ENCODE measurements at places on chromosomes 2 and 18.

DNA sequence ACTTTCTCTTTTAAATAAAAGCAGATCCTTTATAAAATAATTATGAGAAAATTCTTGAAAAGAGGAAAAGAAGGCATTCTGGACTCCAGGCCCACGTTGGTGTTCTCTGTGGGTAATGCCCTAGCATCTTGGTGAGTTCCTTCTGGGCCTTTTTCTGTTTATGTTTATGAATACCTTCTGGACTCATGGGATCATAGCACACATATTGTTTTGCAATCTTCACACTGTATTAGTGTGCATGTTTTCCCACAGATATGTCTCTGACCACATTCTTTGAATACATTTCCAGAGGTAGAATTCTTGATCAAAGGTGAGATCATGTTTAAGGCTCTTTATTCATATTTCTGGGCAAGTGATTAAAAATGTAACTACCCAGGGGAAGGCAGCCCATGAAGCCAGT, 15.9 kb downstream of the GLI2 start:
- DNase-seq = no peak

- no peak for DNase-seq
These were observed 488.7 kb downstream of the THSD7B start for GRCh38 chr2:137254052-137254451.

GRCh38 chr2:108212671-108213070, 27.1 kb upstream of the SULT1C3 start:
- DNase-seq = no peak

DNA sequence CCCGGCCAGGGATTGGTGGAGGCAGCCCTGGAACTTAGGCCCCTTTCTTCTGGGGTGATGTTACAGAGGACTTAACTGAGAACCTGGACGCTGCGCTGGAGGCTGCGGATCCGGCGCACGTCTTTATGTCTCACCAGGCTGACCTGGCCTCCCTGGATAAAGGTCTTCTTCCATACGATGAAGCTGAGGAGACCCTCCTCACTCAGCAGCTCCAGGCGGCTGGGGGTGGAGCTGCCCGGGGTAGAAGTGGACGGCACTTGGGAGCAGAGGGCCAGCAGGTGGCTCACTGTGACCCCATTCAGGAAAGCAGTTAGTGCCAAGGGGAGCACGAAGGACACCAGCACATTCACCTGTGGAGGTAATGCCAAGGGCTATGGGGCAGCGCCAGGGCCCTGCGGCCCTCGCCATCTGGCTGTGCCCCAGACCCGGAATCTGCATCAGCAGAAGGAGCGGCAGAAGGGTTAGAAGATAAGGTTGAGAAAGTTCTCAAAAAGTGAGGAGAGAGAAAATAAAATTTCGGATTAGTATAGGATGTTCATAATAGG, 8.0 kb downstream of the NTSR2 start:
- DNase-seq = no peak

DNA sequence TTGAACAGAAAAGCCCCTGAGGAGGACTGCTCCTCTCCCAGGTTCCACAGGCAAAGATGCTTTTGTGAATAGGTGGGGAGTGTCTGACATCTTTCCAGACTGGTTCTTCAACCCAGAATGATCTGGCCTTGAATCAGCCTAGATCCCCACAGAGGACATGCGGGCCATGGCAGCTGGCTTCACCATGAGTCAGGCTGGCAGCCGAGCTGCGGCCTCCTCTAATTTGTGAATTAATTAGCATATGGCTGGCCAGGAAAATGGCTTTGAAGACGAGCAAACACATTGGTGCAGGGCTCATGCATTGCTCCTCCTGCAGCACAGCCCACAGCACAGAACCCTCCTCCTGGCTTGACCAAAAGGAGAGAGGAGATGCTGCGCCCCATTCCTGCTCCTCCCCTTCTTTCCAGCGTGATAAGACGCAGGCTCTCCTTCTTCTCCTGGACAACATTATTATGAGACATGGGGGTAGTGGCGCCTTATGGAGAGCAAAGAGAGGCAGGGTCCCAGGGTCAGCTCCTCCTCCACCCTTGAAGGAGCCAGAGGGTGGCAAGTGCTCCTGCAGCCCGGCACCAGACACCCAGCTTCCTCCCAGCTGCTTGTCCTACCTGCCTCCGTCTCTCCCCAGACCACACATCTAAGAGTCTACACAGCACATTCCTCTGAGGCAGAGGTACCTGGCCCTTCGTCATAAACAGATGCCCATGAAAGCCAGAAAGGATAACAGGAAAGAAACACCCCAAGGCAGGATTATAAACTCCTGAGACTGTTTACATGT, 66.7 kb downstream of the EDAR start:
- DNase-seq = no peak

DNA sequence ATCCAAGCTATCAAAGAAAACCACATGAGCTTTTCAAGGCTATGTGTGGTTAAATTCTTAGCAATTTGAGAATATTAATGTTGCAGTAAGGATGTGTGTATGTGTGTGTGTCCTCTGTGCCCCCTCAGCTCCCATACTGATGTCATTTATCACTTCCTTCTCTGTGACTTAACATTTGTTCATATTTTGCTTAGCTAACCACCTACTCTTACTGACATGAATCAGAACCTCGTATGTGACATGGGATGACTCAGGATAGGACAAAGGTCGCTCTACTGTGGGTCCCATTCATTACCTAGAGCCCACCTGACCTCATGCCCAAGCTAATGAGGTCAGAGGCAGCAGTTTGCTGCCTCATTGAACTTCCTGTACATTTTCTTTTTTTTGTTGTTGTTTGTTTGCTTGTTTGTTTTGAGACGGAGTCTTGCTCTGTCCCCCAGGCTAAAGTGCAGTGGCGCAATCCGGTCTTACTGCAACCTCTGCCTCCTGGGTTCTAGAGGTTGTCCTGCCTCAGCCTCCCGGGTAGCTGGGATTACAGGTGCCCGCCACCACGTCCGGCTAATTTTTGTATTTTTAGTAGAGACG, 36.3 kb downstream of the MOGAT1 start:
- DNase-seq = no peak

Data from urothelium cell line (cell line).